ENCODE measurements at places on chromosomes 3 and 15. TPM values are rescaled to one million over a fixed set of nuclear protein-coding genes. Genes with fewer than 3 reads are reported as not detected.
A peak's percentile ranks its signal among the peaks of the same experiment; 100 is the strongest.

The TRH gene
- total RNA-seq, result not detected

The GPR149 gene
- not detected for total RNA-seq

The SERINC4 gene
- total RNA-seq, result 0.39 TPM

The PCNP gene
- total RNA-seq, result 159 TPM

The SI gene
- total RNA-seq, result not detected

The LSMEM2 gene
- total RNA-seq, result not detected

GRCh38 chr3:21665444-21666100, 85.4 kb downstream of the ZNF385D start:
- ATAC-seq, result no peak

DNA sequence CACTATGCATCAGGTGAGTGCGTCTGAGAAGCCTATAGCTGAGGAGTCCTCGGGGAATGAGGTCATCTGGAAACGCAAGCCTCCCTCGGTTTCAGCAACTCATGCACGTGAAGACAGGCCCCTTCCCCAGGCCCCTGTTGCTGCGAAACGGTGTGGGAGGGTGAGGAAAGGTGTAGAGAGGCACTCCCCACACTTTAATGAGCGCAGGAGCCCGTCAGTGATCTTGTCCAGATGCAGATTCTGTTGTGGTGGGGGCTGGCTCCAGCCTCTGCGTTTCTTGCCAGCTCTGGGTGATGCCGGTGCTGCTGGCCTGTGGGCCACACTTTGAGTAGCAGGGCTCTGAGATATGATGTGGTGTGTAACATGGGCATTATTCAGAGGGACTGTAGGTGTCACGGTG, 38.6 kb upstream of the LACTB start:
- peak; percentile 40 for ATAC-seq

GRCh38 chr3:51721062-51721745, 14.3 kb downstream of the GRM2 start:
- ATAC-seq, result no peak

GRCh38 chr3:51657234-51657633, 13.8 kb upstream of the TEX264 start:
- ATAC-seq, result no peak

DNA sequence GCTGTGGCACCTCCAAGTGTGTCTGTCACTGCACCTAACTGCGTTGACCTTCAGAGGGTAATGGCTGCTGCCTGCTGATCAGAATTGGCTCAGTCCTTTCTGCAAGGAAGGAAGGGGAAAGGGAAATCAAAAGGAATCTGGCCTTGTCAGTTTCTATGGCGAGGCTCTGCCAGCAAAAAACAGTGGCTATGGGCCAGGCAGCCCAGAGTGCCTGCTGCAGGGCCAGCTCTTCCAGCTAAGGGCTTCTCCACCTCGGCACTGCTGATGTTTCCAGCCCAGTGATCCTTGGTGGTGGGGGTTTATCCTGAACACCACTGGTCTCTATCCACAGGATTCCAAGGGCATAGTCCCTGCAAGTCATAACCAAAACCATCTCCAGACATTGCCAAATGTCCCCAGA, 184.3 kb downstream of the TJP1 start:
- ATAC-seq, result no peak

All from gastroesophageal sphincter (tissue), 4 donors.